ENCODE measurements at places on chromosomes 3 and 15.

GRCh38 chr15:48225771-48226170, 19.7 kb downstream of the SLC12A1 start:
- no peak for DNase-seq

GRCh38 chr3:108006881-108007331, 83.9 kb downstream of the CD47 start:
- no peak for DNase-seq

DNA sequence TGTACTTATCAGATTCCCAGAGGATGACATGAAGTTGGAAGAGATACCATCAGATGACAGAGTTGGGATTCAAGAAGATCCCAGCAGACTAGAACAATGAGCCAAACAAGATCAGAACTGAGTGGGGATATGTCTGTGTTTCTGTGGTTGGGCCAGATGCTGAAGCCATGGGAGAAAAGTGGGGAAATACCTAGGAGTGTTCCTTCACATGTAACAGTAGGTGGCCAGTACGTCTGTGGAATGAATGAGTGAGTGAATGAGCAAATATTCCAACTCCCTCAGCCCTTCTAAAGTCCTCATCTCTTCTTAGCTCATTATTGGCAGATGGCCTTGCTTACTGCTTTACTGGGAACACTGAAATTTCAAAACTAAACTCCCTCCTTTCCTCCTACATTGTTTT, 32.2 kb upstream of the GREM1 start:
- DNase-seq, result no peak

DNA sequence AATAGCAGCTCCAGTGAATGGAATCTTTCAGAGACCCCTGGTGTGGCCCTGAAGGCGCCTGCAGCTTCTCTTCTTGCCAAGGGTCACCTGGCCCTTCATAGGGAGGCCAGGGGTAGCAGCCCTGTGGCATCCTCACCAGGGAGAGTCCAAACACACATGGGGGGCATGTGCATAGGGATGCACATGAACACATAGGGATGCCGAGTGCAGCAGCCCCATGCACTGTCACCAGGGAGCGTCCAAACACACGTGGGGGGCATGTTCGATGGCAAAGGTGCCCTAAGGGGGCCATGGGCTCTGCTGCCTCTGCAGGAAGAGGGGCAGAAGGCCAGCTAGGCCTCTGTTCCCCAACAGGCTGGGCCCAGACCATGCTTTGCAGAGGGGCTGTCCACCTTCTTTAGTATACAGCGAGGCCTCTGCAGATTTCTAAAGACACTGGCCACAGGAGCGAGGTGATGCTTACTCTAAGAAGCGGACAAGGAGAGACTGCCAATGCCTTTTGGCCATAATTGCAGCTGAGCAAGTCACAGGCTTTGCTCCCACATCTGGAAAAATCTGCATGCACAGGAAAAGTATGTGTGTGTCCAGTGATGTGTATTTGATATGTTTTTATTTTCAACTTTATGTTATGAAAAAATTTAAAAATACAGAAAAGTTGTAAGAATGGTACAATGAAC, 21.0 kb downstream of the ANAPC13 start:
- no peak for DNase-seq

DNA sequence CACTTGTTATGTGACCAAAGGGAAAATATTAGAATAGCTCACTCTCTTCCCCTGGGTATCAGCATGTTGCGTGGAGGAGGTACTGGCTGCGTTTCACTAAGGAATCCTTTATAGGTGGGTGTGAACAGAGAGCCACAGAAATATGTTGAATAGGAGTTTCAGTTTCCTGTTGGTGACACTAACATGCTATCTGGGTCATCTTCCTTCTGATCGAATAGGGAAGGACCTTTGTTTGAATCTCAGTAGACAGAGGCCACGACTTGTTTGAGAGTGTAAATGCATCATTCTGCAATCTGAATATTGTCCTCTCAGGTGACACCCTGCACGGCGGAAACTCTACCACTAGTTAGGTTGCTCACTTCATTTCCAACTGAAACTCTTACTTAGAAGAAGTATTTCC, 157.9 kb upstream of the SLC2A2 start:
- DNase-seq, result peak; percentile 31

GRCh38 chr3:50657407-50657806, 17.3 kb upstream of the DOCK3 start:
- peak; percentile 19 for DNase-seq

DNA sequence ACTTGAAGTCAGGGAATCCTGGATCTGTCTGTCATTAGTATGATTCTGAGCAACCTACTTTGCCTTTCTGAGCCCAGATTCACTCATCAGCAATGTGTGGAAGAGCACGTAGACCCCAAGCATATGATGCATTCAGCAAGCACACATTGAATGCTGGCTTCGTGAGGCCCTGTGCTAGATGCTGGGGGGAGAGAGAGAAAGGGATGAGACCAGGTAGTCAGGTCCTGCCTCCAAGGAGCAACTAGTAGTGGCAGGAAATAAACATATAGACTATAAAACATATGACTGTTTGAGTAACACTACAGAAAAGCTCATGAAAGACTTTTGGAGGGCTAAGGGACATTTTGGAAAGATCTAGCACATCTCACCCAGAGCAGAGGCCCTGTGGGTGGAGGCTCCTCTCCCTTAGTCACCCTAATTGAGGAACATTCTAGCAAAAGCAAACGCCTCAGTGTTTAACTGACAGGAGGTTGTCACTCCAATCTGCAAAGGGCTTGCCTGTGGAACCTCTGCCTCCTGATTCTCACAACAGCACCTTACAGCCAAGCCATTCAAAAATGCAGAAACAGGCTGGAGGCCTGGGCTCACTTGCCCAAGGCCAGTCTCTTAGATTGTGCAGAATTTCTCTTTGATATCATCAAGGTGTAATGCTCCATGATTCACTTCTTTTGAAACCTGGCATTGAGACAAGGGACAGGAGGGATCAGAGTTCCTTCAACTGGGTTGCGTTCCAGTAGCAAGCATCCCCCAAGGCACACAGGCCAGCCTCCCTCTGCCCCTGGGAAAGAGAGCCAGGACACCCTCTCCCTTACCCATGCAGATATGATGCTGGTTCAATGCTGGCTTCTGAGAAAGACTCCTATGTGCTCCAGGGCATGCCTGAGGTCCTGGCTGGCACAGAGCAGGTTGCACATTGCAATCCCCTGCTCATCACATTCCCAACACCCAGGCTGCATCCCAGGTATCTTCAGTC, 26.1 kb downstream of the STARD5 start:
- no peak for DNase-seq

GRCh38 chr15:28101983-28102441, 2.9 kb upstream of the OCA2 start:
- no peak for DNase-seq

DNA sequence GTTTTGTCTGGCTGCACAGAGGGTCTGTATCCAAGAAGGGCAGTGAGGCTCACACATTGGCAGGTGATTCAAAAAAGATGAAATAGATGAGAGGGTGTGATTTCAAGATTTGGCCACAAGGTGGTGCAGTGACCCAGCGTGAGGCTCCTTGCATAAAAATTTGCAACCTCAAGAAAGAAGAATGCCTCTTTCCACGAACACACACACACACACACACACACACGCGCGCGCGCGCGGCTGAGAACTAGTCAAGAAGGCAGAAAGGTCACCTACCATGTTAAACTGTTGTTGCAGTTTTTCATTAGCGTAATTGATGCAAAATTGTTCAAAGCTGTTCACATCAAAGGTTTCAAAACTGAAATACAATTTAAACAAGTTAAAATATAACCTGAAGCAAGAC, 39.2 kb downstream of the MYO5C start:
- DNase-seq, result peak; percentile 81

- DNase-seq, result no peak
These were observed 63.9 kb downstream of the NMD3 start for GRCh38 chr3:161284989-161285388.

- no peak for DNase-seq
These were observed 14.2 kb downstream of the ESYT3 start for GRCh38 chr3:138448631-138449030.

GRCh38 chr3:6803619-6804018, 57.3 kb upstream of the GRM7 start:
- no peak for DNase-seq

GRCh38 chr15:37933666-37934065, 774 bp upstream of the TMCO5A start:
- no peak for DNase-seq

- no peak for DNase-seq
These were observed 89.8 kb upstream of the IGSF10 start for GRCh38 chr3:151550642-151551041.

DNA sequence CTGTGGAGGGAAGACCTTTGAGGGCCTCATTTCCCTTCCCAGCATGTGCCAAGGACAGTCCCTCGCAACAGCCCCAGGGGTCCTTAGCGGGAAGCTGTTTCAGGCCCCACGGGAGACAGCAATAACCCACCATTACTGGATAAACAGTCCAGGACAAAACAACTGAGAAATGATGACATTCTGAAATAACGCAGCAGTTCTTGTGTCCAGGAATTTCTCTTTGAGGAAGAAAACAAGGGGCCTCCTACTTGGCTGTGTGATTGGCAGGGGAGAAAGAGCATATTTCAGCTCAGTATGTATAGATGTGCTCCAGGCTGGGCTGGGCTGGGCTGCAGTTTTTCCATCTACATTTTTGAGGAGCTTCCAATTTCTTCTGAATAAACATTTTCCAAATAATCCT, 82.2 kb upstream of the THBS1 start:
- DNase-seq, result no peak

- DNase-seq, result peak; percentile 78
These were observed 13.1 kb downstream of the FBXL22 start for GRCh38 chr15:63610209-63610841.

- DNase-seq, result no peak
These were observed 95.5 kb upstream of the CHRNA7 start for GRCh38 chr15:31934821-31935220.

DNA sequence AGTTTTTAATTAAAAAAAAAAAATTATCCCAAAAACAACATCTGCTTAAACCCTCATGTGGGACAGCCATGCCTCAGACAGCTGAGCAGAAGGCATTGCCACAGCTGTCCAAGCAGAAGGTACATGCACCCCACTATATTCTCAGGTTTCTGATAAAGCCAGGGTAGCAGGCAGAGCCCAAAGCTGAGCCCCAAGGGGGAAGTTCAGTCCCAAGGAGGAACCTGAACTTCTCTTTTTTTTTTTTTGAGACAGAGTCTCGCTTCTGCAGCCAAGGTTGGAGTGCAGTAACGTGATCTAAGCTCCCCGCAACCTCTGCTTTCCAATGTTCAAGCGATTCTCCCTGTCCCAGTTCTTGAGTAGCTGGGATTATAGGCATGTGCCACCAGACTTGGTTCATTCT, 33.2 kb downstream of the MKRN2 start:
- DNase-seq, result no peak

DNA sequence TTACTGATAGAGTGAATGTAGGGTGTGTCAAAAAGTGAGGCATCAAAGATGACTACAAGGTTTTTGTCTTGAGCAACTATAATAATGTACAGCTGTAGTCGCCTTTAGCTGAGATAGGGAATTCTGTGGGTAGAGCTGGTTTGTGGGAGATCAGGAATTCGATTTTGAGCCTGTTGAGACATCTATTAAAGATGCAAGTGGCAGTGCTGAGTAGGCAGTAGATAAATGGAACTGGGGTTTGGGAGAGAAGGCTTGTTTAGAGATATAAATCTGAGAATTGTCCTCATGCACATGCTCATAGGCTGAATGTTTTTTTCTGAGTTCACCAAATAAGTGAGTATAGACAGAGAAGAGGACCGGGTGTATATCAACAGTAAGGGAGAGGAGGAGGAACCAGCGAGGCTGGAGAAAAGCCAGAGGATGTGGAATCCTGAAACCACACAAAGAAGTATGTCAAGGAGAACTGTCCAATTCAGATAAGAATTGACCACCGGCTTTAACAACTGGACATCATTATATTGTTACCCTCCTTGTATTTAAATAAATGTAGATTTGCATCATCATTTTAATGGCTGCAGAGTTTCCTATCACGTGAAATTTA, 146.0 kb upstream of the TNIK start:
- DNase-seq, result no peak

- no peak for DNase-seq
These were observed 26.0 kb upstream of the HCN4 start for GRCh38 chr15:73394782-73395181.

DNA sequence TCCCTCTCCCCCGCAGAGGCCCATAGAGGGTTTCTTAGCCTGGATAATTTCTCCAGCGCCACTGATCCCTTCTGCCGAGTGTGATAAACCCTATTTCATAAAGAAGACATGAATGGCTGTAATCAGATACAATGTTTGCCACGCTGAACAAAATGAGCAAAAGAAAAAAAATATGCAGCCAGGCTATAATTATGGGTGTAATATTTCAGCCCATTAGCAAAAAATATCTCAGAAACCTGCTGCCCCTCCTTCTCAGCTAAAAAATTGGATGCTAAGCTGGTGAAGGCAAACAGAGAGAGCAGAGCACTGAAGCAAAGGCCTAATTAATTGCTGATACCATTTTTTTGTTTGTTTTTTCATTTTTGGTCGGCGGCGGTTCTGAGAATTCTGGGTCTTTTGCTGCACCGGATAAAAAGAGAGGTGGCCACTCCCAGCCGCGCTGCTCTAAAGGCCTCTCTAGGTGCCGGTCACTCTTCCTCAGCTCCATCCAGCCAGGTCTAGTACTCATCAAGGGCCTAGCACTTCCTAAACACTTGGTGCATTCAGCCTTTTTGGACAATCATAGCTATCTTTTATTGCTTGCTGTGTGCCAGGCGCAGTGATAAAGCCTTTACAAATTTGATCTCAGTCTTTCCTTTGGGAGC, 128.7 kb upstream of the TLE3 start:
- DNase-seq, result no peak

GRCh38 chr15:43095708-43096347, 10.0 kb downstream of the UBR1 start:
- no peak for DNase-seq

DNA sequence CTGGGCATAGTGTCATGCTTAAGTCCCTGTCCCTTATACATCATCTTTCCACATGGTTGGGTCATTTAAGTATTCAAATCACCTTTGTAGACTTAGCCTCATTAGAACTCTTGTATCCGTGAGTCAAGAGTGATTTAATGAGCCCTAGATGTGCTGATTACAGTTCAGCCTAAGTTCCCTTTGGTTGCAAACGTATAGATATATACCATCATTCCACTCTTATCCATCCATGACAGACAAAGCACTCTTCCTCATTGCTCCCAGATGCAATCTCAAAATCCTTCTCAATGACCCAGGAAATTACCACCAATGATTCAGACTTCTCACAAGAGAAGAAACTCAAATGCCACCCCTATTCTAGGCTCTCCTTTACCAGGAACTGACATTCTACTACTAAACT, 50.2 kb upstream of the C3orf49 start:
- no peak for DNase-seq

- DNase-seq, result no peak
These were observed 380.0 kb upstream of the DPH6 start for GRCh38 chr15:35926007-35926380.

DNA sequence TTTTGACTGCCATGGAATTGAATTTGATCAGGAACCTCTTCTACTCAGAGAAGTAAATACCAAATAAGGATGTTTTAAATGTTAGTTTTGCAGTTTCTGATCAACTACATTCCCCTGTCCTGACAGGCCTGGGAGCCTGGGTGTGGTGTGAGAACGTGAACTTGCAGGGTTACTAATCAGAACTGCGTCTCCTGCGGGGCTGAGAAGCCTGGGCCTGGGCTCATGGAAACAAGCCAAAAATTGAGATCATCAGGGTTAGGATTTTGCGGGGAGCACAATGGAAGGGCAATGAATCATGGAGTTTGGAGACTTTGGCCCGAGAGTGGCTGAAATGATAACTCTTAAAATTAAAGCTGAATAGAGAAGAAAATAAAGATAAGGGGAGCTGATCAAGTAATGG, 47.8 kb upstream of the C3orf70 start:
- no peak for DNase-seq

- DNase-seq, result no peak
These were observed 59.1 kb upstream of the SLC6A1 start for GRCh38 chr3:10933470-10933804.

- no peak for DNase-seq
These were observed 4.4 kb upstream of the IQSEC1 start for GRCh38 chr3:13077431-13078162.
